ENCODE measurements at places on chromosomes 1 and 21.

- no peak for DNase-seq
Observed at GRCh38 chr1:31569596-31570173, 6.6 kb upstream of the TINAGL1 start.

- DNase-seq = no peak
Observed at GRCh38 chr1:194477908-194478307, 1291.5 kb upstream of the B3GALT2 start.

GRCh38 chr1:107807405-107807804 lies 157.6 kb downstream of the VAV3 start:
- DNase-seq = no peak

- DNase-seq = no peak
Observed at GRCh38 chr21:23585419-23585818, 2021.9 kb downstream of the MRPL39 start.

DNA sequence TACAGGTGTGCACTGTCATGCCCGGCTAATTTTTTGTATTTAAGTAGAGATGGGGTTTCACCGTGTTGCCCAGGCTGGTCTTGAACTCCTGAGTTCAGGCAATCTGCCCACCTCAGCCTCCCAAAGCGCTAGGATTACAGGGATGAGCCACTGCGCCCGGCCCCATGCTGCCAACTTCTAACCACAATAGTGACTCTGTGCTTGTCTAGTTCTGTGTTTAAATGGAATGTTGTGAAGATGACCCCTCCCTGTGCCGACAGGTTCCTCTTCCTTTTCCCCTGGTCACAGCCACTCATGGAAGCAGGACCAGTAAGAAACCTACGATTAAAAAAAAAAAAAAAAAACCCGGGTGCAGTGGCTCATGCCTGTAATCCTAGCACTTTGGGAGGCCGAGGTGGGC lies 4.7 kb downstream of the MAP1LC3C start:
- DNase-seq = no peak

- DNase-seq = no peak
Observed at GRCh38 chr1:212040629-212041412, 5.3 kb downstream of the DTL start.

GRCh38 chr1:108877348-108878159 lies 769 bp downstream of the GPSM2 start:
- peak; percentile 42 for DNase-seq

GRCh38 chr1:160085686-160086455 lies 4.5 kb downstream of the KCNJ9 start:
- peak; percentile 82 for DNase-seq

GRCh38 chr1:226903819-226904716 lies 33.7 kb downstream of the PSEN2 start:
- DNase-seq = no peak

GRCh38 chr1:44300852-44301251 lies 54.2 kb downstream of the ERI3 start:
- no peak for DNase-seq

- DNase-seq = no peak
Observed at GRCh38 chr1:23751050-23751814, 8.0 kb downstream of the ELOA start.

DNA sequence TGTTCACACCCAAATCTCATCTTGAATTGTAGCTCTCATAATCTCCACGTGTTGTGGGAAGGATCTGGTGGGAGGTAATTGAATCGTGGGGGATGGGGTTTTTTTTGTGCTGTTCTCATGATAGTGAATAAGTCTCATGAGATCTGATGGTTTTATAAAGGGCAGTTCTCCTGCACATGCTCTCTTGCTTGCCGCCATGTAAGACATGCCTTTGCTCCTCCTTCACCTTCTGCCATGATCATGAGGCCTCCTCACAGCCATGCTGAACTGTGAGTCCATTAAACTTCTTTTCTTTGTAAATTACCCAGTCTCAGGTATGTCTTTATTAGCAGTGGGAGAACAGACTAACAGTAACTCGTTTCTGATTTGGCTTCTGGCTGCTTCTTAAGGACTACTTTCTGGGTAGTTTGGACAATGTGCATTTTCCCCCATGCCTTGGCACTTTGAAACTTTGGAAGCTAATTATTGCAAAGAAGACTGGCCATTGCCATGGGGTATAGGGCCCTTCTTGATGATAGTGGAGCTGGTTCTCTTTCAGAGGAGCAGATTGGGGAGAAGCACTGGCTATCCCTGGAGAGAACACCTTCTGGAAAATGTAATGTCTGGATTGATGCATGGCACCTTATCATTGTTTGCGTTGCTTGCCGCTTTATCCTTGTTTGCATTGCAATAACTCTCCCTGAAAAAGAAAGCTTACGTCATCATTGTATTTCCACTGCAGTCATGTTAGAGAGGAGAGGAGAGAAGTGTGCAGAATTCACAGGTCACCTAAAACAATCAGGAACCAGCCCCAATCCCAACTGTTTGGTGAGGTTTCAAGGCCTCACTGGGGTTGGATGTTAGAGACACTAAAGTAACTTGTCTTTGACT lies 5.9 kb downstream of the CNIH3 start:
- DNase-seq = no peak

DNA sequence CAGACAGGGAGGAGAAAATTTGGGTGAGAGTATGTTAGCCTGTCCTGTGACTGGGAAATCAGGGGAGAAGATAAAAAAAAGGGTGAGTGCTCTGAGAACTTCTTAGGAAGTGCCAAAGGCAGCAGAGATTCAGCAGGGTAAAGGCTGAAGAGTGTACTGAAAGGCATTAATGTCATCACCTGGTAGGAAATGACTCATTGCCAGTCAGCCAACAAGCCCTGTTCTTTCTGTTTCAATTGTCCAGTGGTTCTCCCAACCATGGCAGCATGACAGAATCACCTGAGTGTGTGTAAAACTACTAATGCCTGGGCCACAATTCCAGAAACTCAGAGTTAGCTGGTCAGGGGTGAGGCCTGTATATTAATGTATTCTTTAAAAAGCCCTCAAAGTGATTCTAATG lies 83.5 kb downstream of the INTS7 start:
- DNase-seq = no peak
